Activated CD4-positive, alpha-beta memory T cell treated with anti-CD3 and anti-CD28 coated beads, Interleukin-2, amount 10 ng/mL, durations not matched to agents 7 days and 5 days (primary cell): ENCODE measurements at places on chromosomes 5 and 9. TPM values are rescaled to one million over a fixed set of nuclear protein-coding genes. Genes with fewer than 3 reads are reported as not detected.

SLC36A1 gene
- total RNA-seq, result 5.4 TPM

GRCh38 chr9:91214086-91214485 lies 147.6 kb downstream of the AUH start:
- H3K36me3 ChIP-seq, result peaks cover 52% of the 10 kb centered on the region
- H3K27ac ChIP-seq, result no peak overlapping the region
- peaks cover 29% of the 10 kb centered on the region for H3K4me1 ChIP-seq
- H3K27me3 ChIP-seq, result no peaks in the 10 kb centered on the region
- DNase-seq, result no peak

- H3K27ac ChIP-seq, result peak overlapping the region; percentile 27
- H3K4me1 ChIP-seq, result peaks cover 74% of the 10 kb centered on the region
- peaks cover 12% of the 10 kb centered on the region for H3K27me3 ChIP-seq
- DNase-seq, result no peak
These were observed 3.2 kb downstream of the SNX30 start for GRCh38 chr9:112753725-112754124.

GRCh38 chr9:81479573-81479972 lies 209.8 kb downstream of the TLE1 start:
- no peak for DNase-seq
- no peaks in the 10 kb centered on the region for H3K27me3 ChIP-seq
- no peak overlapping the region for H3K27ac ChIP-seq
- no peaks in the 10 kb centered on the region for H3K36me3 ChIP-seq
- no peak overlapping the region for H3K4me3 ChIP-seq

OR4F3 gene
- not detected for total RNA-seq

SLC6A19 gene
- not detected for total RNA-seq
